MV-4-11 (cell line): ENCODE measurements at places on chromosomes 4 and X.

DNA sequence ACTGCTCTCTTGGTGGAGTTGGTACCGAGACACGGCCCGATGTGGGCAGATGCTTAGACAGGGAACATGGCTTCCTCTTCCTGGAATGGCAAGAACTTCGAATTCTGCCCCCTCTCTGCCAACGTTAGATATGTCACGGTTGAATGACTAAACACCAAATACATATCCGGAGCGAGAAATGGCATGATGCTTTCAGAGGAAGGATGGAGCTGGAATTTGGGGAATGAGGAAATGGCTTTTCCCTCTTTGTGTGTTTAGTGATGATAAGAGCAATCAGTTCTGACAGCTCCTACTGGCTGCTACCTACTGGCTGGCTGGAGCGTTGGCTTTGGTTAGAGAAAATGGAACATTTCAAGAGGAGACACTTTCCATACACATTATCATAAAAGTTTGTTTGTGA is 140.0 kb downstream of the DHRSX start:
- no peak for DNase-seq

- no peak for DNase-seq
Observed at GRCh38 chrX:126141014-126141413, 25.1 kb downstream of the DCAF12L2 start.

DNA sequence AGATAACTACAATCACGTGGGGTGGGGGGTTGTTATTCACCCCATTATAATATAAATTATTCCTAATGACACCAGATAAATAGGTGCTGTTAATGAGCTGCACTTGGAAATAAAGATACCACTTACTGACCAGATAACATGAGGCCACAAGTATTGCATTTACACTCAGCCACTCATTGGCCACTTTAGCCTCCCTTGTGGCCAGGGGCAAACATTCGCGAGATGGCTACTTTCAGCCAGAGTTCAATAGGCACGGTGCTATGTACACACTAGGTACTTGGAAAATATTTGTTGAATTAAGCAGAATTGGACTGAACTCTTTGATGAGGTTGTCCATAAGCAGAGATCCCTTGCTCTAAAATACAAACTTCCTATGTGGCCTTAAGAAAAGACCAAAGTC is 713.7 kb upstream of the TENM3 start:
- no peak for DNase-seq

DNA sequence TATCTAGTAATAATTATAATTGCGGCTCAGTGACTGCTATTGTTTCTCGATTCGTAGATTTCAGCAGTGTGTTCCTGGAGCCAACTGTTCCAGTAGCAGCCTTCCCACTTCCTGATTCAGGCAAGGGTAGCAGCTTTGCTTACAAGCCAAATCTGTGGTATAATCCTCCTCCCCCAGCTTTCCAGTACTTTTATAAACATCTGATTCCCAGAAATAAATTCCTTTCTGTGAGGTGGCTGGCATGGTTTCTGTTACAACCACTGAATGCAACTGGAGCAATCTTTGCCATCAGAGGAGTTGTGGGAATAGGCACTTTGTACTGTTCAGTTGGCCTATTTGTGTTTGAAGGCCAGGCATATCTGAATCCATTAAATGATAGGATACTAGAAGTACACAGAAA is 80.0 kb downstream of the GLRA3 start:
- DNase-seq: no peak

GRCh38 chr4:54229631-54230483 is 764 bp downstream of the PDGFRA start:
- DNase-seq: no peak

- DNase-seq: no peak
Observed at GRCh38 chr4:48863728-48864127, 32.8 kb downstream of the OCIAD1 start.

GRCh38 chrX:11244636-11245035 is 48.6 kb upstream of the AMELX start:
- DNase-seq: peak; percentile 11

DNA sequence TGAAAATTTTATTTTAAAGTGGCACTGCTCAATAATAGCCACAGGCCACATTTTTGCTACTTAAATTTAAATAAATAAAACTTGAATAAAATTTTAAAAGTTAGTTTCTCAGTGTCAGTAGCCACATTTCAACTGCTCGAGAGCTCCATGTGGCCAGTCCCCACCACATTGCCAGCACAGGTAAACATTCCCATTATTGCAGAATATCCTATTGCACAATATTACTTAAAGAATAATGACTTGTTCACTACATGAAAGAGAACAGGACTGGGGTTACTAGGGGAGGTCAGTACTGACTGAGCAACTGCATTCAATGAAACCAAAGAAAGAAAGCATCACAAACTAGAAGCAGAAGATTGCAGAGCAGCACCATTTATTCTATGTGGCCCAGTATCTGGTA is 2201.6 kb upstream of the TENM3 start:
- no peak for DNase-seq

GRCh38 chr4:159142241-159142640 is 39.4 kb downstream of the RAPGEF2 start:
- DNase-seq: no peak

DNA sequence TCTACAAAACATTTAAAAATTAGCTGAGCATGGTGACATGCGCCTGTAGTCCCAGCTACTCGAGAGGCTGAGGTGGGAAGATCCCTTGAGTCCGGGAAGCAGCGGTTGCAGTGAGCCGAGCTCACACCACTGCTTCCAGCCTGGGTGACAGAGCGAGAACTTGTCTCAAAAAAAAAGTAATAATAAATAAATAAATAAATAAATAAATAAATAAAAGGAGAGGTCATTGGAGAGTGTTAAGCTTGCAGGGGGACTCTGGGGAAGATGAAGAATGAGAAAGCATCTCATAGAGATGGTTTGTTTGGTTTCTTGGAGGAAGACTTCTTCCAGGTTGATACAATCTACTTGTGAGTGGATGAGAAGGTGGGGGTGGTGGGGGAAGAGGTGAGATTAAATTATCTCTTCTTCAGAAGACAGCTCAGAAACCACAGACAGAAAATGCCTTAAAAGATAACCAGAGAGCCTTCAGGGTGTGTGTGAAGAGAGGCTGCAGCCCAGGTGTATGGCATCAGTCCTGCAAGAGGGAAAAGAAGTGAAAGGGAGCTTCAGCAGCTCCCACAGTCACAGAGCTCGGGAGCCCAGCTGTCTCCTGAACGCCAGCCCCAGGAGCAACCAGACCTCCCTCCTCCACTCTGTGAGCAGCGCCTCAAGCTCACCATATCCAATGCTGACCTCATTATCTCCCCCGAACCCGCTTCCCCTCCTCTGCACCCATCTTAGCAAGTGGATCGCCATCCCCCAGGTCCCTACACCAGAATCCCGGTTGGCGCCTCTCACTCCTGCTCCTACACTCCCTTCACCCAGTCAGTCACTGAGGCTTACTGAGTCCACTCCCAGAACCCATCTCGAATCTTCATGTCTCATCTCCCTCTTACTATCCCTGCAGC is 48.2 kb downstream of the RBM47 start:
- DNase-seq: no peak

- no peak for DNase-seq
Observed at GRCh38 chr4:181162676-181163075, 1080.5 kb upstream of the TENM3 start.

DNA sequence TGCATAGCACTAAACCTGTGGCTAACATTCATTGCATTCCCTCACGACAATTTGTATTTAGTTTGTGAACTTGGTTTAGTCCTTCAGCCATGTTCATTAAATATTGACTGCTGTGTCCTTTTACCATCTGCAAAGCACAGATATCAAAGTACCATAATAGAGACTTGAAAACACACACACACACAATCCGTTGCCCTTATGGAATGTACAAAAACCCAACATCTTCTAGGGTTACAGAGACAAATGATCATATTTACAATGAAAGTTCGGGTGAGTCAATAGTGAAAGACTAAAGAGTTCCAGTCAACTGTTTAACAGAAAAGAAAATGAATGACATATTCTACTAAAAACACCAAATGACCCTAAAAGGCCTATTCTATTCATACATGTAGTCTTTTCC is 50.8 kb upstream of the TXK start:
- no peak for DNase-seq

DNA sequence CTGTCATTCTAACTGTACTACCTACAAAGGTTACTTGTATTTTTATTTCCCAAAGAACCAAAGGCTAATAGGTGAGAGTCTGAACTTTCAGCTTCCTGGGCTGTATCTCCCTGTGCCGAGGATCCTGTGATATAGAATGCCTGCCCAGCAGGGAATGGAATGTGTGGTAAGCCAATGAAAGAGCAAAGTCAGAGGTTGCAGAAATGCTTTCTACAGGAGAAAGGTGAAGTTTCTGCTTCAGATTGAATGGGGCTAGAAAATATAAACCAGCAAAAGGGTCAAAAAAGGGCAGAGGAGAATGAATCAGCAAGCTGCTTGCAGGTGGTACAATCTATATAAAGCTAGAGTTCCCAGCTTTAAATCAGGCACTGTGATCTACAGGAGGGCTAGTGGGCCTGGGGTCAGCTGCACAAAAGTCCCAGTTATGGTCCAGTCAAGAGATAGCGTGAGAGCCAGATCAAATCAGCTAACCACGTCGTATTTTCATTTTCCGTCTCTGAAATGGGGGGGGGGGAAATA is 146.1 kb downstream of the DCTD start:
- no peak for DNase-seq

GRCh38 chrX:55816023-55816422 is 98.5 kb downstream of the RRAGB start:
- DNase-seq: peak; percentile 45

DNA sequence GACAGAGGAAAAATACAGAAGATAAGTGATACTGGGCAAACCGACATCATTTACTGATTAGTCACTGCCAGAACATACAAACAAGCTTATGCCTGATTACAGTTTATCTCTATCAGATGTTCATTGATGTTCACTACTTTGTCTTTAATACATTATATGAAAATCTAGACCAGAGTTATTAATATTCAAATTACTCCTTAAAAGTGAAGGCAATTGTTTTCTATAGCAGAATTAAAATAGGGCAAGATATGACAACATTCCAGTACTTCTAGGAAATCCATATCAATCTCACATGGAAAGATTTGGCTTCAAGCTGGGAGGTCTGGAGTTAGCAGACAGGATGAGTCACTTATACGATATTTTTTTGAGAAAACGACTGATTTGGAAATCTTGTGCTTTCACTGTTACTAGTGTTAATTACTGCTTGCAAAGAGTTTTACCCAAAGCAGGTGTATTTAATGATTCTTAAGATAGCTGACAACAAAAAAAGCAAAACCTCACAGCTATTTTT is 31.8 kb downstream of the HPGD start:
- no peak for DNase-seq

GRCh38 chrX:15328821-15329220 is 6.5 kb downstream of the PIGA start:
- no peak for DNase-seq

DNA sequence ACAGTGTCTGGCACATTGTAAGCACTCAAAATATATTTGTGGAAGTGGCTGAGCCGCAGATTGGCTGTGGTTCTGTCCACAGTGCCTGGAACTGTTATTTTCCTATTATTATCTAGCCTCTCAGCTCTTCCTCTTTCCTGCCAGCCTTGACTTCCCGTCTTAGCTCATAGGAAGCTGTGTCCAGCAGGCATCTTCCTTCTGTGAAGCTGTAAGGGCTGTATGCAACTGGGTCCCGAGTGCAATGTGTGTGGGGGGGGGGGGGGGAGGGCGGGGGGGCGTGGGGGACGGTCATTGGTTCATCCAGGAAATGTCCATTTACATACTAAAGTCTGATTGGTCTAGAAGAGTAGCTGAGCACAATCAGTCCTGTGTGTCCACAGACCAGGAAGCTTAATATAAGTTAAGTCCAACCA is 210.7 kb downstream of the PDGFRA start:
- peak; percentile 96 for DNase-seq

GRCh38 chrX:130851569-130851968 is 51.4 kb downstream of the ENOX2 start:
- DNase-seq: no peak

DNA sequence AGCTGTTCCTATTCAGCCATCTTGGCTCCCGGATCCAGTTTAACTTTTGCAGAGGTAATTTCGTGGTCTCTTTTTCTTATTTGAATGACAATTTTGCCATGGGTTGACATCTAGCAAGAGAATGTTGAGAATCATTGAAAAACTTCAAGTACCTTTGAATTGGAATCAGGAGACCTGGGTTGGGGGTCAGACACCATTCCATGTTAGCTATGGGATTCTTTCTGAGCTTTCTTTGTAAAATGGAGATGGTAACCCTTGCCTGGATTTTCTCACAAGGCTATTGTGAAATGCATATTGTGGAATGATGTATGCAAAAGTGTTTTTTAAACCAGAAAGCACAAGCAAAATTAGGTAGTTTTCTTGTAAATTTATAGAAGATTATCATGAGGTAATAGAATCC is 79.1 kb upstream of the HAND2 start:
- no peak for DNase-seq

- DNase-seq: no peak
Observed at GRCh38 chr4:25146076-25146475, 14.2 kb downstream of the SEPSECS start.
